ENCODE measurements at places on chromosomes 3 and 15.
A peak's percentile ranks its signal among the peaks of the same experiment; 100 is the strongest.

DNA sequence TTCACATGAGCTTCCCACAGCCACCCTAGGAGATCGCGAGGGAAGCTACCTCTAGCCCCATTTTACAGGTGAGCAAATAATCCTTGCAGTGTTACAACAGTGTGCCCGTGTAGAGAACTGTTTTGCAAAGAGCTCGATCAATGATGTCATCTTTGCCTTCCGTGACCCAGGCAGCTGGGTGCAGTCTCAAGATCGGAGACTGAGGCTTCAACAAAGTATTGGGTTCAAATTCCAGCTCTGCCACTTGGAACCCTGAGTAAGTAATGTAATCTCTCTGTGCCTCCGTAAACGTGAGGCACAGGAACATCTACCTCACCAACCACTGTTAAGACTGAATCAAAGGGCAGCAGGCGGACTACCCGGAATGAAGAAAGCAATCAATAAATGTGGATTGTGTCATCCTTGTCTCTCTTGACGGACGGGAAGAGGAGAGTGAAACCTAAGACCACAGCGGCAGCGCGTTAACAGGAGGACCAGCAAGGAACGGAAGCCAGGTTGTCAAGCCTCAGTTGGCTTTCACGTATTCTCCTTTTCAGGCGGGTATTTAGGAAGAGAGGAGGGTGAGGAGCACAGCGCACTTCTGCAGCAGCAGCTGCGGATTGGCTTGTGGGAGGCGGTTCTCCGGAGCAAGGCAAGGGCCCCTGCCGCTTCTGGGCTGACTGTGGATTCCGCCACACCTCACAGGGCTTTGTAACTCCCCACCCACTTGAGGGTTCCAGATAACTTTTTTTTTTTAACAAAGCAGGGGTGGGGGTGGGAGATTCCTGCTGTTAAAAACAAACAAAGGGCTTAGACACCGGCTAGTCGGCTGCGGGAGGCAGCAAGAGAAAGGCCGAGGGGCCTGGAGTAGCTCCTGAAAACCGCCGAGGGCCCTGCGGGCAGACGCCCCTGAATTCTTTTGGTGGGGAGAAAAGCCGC is 1.5 kb upstream of the SMAD3 start:
- peak; percentile 79 for DNase-seq

- no peak for DNase-seq
These were observed 41.3 kb downstream of the MEIS2 start for GRCh38 chr15:37059086-37059485.

GRCh38 chr3:160665784-160666526 is 11.0 kb upstream of the ARL14 start:
- peak; percentile 16 for DNase-seq

DNA sequence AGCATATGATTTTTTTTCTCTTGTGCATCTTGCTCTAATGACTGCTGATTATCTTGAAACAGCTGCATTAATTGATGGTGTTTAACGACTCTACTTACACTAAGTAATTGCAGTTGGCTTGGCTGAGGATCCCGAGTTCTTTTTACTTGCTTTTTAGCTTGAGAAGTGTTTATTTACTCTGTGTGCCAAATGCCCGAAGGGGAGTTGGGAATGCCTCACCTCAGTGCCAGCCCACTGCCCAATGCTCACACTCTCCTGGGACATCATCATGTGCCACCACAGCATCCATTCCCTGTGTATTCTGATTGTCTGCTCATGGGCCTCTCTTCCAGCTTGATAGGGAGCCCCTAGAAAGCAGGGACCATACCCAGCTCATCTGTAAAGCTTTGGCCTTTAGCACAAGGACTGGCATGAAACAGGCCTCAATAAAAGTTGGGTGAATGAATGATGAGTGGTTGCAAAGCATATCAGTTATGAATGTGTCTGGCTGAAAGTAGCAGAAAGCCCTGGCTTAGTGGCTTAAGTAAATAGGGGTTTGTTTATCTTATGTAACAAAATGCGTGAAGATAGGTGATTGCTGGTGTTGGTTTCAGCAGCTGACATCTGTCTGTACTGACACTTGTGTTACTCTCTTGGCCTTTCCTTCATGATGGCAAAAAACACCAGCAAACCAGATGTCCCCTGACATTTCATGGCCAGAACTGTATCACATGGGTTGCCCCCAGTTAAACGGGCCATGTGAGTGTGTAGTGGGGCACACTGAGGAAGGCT is 8.1 kb downstream of the PXYLP1 start:
- no peak for DNase-seq

Data from retina (tissue), 1 donor.